ENCODE measurements at places on chromosomes 6 and 20.

- no peak for DNase-seq
Observed at GRCh38 chr6:76885861-76886301, 577.4 kb downstream of the HTR1B start.

- DNase-seq: no peak
Observed at GRCh38 chr6:7098993-7099392, 8.8 kb upstream of the RREB1 start.

DNA sequence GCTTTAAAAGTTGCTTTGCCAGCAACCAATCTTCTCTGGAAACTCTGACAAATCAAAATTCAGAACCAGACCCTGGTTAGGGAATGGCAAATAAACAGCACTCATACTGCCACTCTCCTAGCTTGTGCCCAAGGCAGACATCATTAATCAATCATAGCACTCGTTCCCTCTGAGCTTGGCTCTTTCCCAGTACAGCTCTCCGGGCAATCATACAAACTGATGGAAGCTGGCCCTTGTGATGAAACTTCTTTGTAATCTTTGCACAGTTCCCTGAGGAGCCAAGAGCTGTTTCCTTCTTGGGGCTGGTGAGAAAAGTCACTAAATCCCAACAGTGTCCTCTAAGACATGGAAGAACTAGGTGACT, 34.7 kb downstream of the KIAA1755 start:
- DNase-seq: no peak

DNA sequence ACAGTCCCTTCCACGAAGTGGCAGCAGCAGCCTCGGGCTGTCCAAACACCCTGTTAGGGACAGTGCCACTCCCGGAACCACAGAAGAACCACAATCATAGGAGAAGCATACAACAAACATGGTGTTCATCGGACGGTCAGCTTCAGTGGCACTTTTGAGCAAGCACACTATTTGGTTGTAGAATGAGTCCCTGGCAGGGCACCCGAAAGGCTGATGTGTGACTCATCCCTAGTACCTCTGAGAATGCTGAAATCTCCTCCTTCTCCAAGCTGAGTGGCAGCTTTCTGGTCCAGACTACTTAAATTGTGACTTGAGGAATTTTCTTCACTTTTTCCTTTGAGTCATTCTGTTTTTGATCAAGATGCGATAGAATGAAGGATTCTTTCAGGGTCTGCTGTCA, 282.5 kb downstream of the ESR1 start:
- no peak for DNase-seq

GRCh38 chr20:19336631-19337030, 124.2 kb downstream of the SLC24A3 start:
- DNase-seq: no peak

DNA sequence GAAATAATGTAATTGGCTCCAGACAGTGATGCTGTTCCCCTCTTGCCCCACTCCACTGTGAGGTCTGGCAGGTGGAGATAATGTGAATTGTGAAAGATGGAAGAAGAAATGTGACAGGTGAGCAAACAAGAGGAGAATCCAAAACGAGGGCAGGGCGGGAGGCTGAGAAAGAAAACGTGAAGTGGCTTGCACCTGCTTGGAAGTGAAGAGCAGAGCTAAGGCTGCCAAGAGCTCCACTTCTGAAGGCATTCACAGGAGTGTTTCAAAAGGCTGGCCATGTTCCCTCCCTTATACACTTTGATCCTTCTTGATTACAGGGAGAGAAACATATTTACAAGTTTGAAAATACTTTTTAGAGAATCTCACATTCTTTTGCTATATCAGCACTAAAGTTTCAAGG, 359.4 kb downstream of the EPHA7 start:
- DNase-seq: no peak

DNA sequence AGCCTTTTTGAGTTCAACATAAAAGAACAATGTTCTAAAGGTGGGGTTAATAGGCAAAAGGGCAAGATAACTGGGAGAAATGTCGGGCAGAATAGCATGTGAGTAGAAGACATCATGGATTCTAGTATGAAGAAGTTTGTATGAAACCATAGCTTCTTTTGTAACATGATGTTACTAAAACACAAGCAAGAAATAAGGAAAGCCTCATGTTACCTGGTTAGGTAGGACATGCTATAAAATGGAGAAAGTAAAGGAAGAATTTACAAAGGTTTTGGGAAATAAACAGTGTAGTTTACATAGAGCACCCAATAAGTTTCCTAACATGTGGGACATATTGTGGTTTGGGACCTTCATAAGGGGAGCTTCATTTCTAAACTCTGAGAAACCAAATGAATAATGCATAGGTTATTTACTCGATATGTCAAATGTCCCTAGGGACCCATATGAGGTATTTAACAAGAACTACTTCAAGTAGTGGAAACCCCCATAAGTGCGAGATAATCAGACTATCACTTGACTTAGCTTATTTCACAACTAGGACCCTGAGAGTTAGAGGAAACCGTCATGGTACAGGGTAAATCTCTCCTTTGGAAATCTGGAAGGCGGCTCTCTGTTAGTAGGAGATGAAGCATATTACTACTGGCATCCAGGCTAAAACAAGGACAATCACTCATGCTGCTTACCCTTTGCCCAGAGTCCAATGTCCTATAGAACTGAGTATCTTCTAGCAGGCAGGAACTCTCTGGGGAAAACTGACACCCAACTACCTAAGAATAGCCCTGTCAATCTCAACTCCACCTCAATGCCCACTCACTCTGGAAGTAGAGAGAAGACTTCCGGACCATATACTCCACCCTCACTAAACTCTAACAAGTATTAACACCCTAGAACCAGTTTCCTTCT, 57.5 kb downstream of the ILRUN start:
- no peak for DNase-seq

GRCh38 chr6:63527658-63528514, 44.4 kb upstream of the LOC128125822 start:
- DNase-seq: no peak

DNA sequence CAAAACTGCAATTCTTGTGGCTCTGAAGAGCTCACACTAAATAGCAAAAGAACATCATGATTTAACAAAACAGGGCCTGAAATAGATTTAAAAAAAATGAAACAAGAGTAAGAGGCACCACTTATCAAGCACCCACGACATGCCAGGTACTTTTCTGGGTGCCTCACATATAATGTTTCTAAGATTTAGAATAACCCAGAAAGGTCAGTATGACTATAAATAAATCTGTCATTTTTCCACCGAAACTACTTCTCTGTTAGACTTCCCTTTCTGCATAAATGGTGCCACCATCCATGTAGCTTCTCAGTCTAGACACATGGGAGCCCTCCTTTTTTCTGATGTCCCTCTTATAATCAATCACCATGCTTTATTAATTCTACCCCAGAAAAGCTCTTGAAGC, 652.4 kb upstream of the CHD6 start:
- DNase-seq: no peak

DNA sequence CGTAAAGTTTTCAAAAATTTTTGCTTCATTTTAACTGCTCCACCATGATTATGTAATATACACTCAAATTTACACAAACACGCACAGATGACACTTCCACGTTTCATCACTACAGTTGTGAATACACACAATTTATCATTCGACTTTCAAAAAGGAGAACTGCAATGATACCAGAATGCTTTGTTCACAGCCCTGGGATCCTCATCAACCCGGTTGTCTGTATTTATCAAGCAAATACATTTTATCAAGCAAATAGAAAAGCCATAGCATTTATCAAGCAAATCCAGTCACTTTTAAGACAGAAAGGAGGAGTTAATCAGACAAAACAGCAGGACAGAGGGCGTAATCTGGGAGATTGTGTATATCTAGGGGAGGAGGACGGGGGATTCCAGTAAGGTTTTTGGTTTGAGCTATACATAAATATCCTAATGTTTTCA, 20.3 kb upstream of the ABT1 start:
- no peak for DNase-seq

- no peak for DNase-seq
Observed at GRCh38 chr20:16236589-16237241, 336.5 kb downstream of the KIF16B start.

GRCh38 chr6:74931558-74931957, 274.3 kb downstream of the COL12A1 start:
- DNase-seq: no peak

- no peak for DNase-seq
Observed at GRCh38 chr6:161242779-161243693, 30.8 kb downstream of the AGPAT4 start.

- DNase-seq: no peak
Observed at GRCh38 chr6:158086054-158086503, 82.0 kb downstream of the SERAC1 start.

GRCh38 chr6:27650620-27651370, 177.9 kb upstream of the ZNF184 start:
- peak; percentile 52 for DNase-seq

DNA sequence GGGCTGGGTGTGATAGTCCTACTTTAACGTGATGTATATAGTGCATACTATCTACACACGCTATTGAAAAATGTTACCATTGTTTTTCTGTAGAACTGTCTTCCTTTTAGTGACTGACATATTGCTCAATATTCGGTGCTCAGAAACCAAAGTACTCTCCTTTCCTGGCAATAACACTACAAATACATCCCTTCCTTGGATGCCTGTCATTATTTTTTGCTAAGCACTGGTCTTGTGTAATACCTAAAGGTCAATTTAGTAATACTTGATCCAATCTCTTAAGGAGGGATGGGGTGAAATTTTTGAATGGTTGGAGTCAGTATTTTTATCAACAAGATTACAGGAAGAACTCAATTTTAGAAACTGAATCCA, 23.9 kb downstream of the CNR1 start:
- DNase-seq: no peak

GRCh38 chr6:154361476-154361875, 4.9 kb upstream of the IPCEF1 start:
- no peak for DNase-seq

- DNase-seq: no peak
Observed at GRCh38 chr6:111080698-111081097, 6.6 kb upstream of the SLC16A10 start.

DNA sequence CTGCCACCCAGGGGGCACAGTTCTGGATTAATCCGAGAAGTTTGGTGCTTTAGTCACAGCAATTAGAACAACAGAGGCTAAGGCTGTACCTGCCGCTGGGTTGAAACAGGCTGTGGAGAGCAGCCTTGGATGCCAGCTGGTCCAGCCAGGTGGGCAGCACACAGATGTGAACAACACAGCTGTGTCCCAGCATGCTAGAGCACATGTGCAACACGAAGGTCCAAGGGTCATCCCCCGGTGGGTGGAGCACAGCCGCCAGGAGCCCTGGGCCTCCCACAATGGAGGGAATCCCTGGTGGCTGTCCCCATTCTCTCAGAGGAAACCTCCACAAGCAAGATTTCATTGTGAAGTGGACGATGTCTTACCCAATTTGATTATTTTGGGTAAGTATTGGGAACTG, 99.2 kb upstream of the SYNDIG1 start:
- DNase-seq: no peak

DNA sequence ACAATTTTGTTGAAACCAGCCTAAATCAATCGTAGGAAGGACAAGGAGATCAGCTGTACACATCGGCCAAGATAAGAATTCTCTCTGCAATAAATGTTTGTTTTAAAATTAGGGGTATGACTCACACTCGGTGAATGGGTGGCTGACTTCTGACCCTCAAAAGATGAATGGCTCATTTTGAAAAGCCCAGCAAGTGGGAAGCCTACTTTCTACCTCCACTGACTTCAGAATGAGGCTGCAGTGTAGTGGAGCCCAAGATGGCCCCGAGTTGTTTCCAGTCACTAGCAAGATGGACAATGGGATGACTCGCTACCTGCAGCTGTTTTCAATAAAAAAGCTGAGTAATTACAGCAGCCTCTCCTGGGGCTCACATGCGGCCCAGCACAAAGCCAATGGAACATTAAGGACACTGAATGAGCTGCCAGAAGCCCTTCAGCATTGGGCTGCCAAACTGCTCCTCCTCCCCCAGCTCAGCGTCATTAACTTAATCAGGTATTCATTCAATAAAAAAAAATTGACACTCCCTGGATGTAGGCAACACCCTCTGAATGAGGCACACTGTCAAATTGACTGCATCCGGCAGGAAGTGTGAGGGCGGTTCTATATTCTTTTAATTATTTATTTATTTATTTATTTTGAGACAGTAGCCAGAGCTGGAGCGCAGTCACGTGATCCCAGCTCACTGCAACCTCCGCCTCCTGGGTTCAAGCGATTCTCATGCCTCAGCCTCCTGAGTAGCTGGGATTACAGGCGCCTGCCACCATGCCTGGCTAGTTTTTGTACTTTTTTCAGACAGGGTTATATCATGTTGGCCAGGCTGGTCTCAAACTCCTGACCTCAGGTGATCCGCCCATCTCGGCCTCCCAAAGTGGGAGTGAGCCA, 107.3 kb downstream of the GMPR start:
- DNase-seq: no peak

GRCh38 chr6:1596088-1596852, 13.4 kb upstream of the FOXC1 start:
- DNase-seq: peak; percentile 63

DNA sequence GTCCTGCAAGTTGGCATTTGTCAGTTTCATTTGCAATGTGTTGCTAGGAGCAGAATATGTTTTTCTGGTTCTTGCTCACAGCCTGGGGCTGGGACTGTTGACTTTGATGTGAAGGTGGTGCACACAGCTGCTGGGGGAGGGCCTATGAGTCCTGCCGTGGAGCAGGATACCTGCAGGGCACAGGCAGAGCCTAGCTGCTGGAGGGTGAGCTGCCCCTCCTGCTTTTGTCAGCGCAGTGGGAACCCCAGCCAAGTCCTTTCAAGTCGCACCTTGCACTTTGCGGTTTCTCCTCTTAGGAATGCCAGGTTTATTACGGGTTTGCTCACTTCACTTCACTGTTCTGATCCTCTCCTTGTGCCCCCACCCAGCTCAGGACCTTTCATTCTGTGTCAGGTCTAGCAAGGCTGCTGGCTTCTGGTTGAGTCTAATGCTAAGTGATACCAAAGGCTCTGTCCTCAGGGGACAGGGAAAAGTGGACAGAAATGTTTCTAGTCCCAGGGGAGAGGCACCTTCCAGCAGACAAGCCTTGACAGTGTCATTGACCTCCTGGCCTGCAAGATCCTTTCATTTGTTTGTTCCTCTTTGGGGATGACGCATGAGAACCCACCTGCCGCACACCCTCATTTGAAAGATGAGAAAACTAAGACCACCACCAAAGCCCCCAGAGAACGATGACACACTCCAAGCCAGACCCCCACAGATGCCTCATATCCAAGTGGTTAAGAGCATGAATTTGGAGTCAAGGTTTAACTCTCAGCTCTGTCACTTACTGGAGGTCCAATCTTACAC, 2.7 kb upstream of the SPO11 start:
- DNase-seq: no peak

DNA sequence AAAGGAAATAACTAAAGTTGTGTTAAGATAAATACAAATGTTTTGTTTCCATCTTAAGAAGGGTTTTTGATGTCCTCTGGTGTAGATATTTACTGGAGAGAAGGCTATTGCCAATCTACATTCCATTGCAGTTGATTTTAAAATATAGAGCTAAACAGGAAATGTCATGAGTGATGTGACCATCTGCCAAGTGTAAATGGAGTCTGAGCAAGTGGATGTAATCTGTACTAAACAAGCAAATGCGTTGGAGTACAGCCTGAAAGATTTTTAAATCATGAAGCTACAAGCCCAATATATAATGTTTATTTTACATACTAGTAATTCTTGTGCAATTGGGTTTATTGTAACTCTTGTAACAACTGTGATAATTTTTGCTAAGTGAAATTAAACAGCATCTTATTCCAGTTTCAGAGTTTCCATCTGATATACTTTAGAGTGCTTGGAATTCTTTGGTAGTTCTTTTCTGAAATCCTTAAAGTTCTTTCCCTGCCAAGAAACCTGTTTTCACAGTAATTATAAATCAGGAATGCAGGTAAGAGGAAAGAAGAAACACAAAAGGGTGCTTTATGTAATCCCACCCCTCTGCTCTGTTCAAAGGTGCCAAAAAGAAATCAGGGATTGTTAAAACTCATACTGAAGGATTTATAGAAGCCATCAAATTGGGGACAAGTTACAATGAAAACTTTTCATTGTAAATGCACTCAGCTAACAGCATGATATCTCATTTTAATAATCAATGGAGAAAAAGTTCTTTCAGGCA, 47.2 kb upstream of the FLRT3 start:
- no peak for DNase-seq

Measured in activated T-cell treated with anti-CD3 and anti-CD28 coated beads for 24 hours (primary cell).